ENCODE measurements at places on chromosomes 4 and X.

DNA sequence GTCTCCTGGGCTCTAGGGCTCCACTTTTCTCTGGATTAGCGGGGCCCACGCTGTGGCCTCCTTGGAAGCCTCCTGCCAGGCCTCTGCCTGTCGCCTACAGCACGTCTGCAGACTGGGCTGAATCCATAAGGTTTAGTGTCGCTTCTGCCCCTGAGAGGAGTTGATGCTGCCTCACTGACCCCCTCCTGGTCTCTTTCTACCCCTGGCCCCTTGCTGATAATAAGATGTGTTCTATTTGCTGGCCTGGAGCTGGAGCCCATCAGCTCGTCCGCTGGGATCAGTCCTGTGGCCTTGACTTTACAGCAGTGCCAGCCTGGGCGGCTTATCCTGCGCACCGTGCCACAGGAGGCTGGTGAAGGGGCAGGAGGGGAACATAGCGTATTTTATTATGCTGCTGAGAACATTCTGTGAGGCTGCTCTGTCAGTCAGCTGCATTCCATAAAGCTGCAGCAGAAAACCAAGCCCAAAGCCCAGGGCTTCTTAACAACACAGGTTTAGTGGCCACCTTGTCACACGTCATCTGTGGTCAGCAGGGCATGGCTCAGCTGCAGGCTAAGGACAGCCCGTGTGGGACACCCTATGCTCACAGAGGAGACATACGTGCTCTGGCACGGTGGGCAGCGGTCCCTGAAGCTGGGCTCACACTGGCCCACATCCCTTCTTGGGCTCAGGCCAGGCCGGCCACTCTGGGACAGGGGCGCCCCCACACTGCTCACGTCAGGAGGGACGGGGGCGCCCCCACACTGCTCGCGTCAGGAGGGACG, 29.3 kb upstream of the HGFAC start:
- no peak for DNase-seq

DNA sequence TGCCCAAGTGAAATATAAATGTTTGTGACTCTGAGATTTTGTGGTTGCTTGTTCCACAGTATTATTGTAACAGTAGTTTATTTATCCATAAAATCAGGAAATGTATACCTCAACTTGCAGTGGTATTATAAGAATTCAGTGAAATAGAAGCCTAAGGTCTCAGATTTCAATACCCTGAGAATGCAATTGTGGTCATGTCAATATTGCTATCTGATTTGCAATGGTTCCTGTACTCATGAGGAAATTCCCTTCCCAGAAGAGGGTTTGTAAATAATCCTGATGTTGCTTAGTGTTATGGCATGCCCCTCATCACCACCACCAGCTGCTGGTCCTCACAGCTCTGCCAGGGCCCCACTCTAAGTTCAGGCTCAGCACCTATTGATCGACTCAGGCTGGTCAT, 67.8 kb downstream of the SLC34A2 start:
- no peak for DNase-seq

- DNase-seq, result no peak
Measured at GRCh38 chr4:147220833-147221232, 260.1 kb upstream of the EDNRA start.

- no peak for DNase-seq
Measured at GRCh38 chr4:176999935-177000543, 207.3 kb upstream of the VEGFC start.

DNA sequence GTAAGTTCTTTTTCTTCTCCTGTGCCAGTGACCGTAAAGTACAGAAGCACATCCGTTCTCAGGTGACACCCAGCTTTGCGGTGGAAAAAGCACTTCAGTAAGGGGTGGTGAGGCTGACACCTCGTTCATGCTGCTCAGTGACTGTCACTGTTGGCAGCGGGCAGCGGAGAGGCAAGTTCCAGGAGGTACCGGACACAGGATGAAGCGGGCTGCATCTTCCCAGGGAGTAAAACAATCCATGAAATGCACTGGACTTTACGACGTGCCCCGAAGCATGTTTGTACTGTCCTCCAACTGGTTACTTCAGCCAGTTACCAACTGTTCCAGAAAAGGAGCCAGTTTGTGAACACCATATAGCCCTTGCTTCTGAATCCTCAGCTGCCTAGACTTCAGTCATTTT, 110.7 kb downstream of the ZNF827 start:
- DNase-seq, result no peak

- peak; percentile 43 for DNase-seq
Measured at GRCh38 chrX:135974279-135974856, 580 bp upstream of the MMGT1 start.

DNA sequence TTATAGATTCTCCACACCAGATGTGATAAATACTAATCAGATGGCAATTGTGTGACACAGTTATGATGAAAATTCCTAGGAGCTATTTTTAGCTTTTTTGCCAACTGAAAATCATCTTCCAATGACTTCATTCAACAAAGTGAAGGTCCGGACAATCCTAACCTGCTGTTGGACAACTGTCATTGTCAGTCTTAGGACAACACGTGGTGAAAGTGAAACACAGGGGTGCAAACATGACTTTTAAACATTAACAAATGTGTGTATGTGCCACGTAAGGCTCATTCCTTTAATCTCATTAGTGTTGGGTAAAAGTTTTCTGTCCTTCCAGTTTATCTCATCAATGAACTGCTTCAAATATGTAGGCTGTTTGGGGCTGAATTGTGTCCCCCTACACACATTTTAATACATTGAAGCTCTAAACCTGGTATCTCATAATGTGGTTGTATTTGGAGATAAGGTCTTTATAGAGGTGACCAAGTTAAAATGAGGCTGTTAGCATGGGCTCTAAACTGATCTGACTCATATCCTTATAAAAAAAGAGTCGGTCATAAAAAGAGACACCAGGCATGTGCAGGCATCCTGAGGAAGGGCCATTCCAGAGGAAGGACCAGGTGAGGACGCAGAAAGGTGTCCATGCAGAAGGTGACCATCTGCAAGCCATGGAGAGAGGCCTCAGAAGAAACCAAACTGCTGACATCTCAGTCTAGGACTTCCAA, 41.2 kb upstream of the SMAD1 start:
- no peak for DNase-seq

DNA sequence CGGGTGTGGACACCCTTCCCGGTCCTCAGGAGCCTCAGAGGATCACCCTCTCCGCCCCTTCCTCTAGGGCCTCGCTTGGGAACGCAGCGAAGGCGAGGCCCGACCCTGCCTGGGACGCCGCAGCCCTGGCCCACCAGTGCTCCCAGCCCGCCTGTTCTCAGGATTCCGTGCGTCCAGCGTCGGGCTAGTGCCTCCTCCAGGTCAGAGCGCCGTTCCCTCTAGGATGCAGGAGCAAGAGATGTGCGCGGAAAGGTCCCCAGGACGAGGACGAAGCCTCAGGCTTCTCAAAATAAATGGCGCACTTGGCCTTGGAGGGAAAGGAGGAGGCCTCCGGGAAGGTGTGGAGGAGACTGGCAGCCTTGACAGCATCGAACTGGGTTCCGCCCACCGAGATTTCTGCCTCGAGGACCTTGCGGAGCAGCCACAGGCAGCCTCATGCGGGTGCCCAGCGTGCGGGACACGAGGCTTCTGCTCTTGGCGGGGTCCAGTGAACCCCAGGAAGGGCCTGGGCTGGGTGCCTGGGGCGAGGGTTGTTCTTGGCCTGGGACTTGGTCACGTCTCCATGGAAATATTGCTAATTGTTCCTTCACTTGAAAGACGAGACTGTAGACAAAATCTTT, 35.1 kb downstream of the PITX2 start:
- DNase-seq, result no peak

GRCh38 chr4:186979961-186980745, 256.5 kb upstream of the FAT1 start:
- no peak for DNase-seq

GRCh38 chr4:146346276-146346675, 131.9 kb downstream of the REELD1 start:
- no peak for DNase-seq

DNA sequence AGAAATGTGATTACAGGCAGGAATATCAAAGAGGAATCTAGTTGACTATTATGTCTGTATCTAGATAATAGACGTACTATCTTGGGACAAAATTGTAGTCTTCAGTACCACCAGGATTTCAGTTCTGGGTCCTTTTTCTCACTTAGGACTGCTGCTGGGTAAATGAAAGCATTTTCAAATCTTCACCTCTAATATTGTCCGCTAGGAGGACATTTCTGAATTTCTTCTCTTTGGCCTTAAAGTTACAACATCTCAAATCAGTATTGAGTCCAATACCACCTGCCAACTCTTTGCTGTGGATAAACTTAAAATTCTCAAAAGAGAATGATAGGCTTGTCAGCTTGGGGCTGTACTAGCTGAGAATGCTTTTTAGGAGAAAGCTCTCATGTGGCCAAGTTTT, 6.0 kb downstream of the FGF16 start:
- DNase-seq, result no peak

DNA sequence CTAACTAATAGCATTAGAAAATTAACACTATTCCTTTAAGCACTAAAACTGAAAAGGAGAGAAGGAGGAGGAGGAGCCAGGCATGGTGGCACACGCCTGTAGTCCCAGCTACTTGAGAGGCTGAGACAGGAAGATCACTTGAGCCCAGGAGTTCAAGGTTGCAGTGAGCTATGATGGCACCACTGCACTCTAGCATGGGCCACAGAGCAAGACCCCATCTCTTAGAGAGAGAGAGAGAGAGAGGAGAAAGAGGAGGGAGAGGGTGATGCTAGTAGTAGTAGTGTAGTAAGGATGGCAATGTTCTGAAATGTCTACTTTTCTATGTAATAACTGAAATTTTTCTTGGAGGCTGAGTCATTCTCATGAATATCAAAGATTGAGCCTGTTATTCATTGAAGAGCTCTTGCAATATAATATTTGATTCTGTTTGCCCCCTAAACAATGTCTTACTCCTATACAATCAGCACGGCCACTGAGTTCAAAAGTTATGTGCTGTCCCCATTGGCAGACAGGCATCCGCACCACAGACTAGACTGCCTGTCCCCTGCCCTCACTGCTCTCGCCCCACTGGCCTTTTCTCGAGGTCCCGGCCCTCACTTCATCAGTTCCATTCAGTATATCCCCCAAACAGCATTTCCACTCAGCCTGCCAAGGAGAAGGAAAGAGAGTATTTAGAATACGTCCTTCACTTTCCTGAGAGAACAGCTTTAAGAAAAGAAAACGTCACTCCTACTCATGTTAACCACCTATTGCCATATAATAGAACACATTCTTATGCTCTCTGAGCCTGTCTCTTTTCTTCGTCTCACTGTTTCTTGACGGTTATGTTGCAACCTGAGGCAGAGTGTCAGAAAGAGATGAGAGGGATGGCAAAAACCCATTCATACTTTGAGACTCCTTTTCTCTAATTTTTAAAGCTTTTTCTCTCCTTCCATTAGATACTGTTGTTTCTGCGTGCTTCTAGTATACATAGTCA, 238.1 kb downstream of the PALLD start:
- DNase-seq, result no peak

DNA sequence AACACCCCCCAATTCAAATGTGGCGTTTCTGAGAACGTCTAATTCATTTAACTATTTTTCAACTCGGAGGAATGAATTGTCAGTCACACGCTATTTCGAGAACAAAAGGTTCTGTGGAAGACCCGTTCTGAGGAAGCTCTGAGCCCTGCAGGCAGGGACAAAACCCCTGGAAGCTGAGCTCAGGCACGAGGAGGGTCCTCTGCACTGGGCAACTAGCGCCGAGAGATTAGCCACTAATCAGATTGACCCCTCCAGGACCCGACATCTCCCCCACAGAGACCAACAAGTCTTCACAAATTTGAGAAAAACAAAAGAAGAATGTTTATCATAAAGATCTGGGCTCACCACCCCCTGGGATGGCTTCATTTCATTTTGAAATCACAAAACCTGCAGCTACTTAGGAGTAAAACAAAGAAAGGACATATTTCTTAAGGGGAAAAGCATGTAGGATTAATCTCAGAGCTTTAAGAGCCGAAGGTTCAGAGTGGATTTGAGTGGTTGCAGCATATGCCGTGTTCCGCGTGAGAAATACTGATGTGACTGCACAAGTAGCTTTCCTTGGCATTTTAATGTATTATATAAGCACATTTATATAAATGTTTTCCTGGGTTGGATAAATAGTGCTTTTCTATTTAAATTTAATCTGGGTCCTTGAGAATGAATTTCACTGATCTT, 41.8 kb downstream of the ADRA2C start:
- DNase-seq, result no peak

- no peak for DNase-seq
Measured at GRCh38 chr4:168652755-168653154, 155.9 kb downstream of the PALLD start.

DNA sequence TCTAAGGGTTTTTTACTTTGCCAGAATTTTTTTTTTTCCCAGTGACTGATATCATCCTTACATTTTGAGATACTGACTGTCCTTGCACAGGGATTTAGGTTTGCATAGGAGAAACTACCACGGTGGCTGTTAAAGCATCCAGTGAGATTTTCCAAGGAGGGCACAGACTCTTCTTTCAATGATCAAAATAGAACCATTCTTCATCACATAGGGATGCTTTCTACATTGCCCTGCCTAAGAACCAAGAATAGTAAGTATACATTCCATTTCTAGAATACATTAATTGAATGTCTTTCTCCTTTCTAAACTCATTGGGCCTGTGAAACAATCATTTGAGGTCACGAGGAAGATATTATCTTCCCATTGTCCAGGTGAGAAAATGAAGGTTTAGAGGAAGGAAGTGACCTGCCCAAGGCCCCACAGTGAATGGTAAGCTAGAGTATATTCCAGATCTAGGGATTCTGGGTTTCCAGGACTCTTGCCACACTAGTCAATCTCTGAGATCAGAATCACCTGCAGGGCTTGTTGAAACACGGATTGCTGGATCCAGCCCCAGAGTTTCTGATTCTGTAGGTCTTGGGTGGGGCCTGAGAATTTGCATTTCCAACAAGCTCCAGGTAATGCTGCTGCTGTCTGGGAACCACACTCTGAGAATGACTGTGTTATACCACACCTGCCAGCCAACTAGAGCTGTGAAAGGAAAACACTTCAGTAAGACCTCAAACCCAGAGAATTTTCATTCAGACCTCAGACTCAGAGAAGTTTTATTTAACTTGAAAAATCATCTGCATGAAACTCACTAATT, 17.7 kb upstream of the TMEM154 start:
- DNase-seq, result no peak

DNA sequence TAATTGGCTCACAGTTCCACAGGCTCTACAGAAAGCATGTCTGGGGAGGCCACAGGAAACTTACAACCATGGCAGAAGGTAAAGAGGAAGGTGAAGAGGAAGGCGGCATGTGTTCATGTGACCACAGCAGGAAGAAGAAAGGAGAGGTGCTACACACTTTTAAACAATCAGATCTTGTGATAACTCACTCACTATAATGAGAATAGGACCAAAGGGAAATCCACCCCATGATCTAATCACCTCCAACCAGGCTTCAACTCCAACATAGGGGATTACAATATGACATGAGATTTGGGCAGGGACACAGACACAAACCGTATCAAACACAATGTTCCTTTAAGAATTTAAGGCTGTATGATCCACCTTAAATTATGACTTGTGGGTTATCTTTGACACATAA, 10.5 kb upstream of the PGM2 start:
- DNase-seq, result no peak

DNA sequence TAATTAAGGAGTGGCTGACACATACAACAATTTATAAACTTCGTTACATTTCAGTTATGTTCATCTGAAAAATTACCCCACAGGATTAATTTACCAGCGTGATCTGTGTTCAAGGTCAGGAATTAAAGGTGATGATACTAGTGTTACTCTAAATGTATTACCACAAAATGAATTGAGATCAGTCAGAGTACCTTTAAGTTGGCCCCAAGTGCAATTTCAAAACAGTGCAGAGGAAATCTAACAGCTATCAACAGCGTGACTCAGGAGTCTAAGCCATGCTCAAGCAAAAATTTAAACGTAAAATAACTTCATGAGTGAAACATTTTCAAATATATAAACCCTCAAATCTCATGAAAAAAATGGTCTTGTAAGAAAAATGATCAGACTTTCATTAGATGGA, 18.7 kb downstream of the ANTXR2 start:
- DNase-seq, result no peak

All from activated CD8-positive, alpha-beta memory T cell treated with anti-CD3 and anti-CD28 coated beads for 4 hours (primary cell).